A549 treated with Mapracorat at 1 μM for 4 hours (cell line): ENCODE measurements at places on chromosomes 2 and 18. TPM values are rescaled to one million over a fixed set of nuclear protein-coding genes. Genes with fewer than 3 reads are reported as not detected.

Gene NR4A2
- 1.4 to 3.0 TPM (median 2.1 TPM) in 5 replicates for total RNA-seq

Gene COMMD1
- 40.6 to 48.3 TPM (median 46.4 TPM) in 5 replicates for total RNA-seq

Gene GNAL
- total RNA-seq = 5.0 to 7.8 TPM (median 6.0 TPM) in 5 replicates

Gene SLC35F6
- total RNA-seq = 32.7 to 38.7 TPM (median 35.5 TPM) in 5 replicates

Gene RTP5
- total RNA-seq = not detected in 5 replicates

Gene DSC2
- total RNA-seq = 0.75 to 1.2 TPM (median 1.0 TPM) in 5 replicates

Gene FER1L5
- total RNA-seq = not detected in 5 replicates

Gene AMMECR1L
- total RNA-seq = 16.3 to 19.2 TPM (median 17.5 TPM) in 5 replicates
